ENCODE measurements at places on chromosomes 7 and 10.
A peak's percentile ranks its signal among the peaks of the same experiment; 100 is the strongest.

GRCh38 chr10:95441547-95441923 is 119.6 kb downstream of the SORBS1 start:
- no peak for DNase-seq

DNA sequence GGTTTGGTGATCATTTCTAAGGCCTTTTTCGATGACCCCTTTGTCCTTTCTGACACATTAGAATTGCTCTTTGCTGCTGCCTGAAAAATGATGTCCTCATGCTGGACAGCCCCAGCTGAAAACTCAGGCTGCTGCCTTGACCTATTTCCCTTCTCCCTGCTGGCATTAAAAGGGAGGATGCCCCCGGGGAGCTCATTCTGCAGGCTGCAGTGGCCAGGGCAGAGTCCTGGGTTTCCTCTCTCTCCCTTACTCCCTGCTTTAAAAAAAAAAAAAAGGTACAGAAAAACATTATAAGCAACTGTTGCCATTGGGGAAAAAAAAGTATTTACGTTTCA is 35.4 kb downstream of the LRRC4 start:
- DNase-seq = no peak

GRCh38 chr10:121598263-121599249 is at the start of gene FGFR2:
Gene FGFR2 (minus strand): TSS chr10:121598444. CDS start chr10:121593817, 4,627 bp downstream.
- peak; percentile 80 for DNase-seq

GRCh38 chr10:99612167-99612831 is 7.9 kb downstream of the SLC25A28 start:
- DNase-seq = peak; percentile 57

- peak; percentile 47 for DNase-seq
Observed at GRCh38 chr7:76372984-76373833, 14.4 kb upstream of the YWHAG start.

DNA sequence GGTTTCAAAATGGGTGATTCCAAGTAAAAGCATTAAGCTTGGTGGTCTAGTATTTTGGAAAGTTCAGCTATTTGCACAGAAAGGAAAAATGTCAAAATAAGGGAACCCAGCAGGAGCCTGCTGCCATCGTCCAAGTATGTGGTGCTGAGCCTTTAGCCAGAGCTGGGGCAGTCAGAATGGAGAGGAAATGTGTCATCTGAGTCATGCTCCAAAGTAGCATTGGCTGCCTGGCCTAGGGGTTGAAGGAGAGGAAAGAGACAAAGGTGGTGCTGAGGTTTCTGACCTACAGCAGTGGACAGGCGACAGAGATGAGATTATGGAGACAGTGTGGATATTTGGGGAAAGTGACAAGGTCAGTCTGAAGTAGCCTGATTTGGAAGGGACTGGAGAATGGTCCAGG is 103.9 kb downstream of the PLCE1 start:
- no peak for DNase-seq

GRCh38 chr10:88525371-88526069 is 57.6 kb downstream of the RNLS start:
- no peak for DNase-seq

GRCh38 chr7:91348711-91349110 is 84.5 kb downstream of the FZD1 start:
- DNase-seq = no peak

- no peak for DNase-seq
Observed at GRCh38 chr10:133334503-133335245, 2.0 kb downstream of the CALY start.

GRCh38 chr10:72274213-72274729 is 547 bp downstream of the DDIT4 start:
- DNase-seq = no peak

- no peak for DNase-seq
Observed at GRCh38 chr10:112763916-112764520, 186.0 kb upstream of the TCF7L2 start.

DNA sequence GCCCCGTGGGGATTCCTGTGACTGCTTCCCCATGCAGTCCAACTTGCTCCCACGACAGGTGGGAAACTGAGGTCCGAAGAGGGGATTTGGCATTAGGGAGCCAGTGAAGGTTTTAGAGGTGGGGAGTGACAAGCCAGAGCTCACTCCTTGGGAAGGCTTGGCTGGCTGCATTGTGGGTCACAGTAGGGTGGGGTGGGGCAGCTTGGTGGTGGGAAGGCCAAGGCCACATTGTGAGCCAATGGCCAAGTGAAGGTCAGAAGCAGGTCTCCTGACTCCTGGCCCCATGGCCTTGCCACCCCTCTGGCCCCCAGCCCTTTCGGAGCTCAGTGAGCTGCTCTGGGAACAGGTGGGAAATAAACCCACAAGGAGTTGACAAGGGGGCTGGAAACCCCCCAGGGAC is 2.5 kb downstream of the C10orf105 start:
- DNase-seq = no peak

DNA sequence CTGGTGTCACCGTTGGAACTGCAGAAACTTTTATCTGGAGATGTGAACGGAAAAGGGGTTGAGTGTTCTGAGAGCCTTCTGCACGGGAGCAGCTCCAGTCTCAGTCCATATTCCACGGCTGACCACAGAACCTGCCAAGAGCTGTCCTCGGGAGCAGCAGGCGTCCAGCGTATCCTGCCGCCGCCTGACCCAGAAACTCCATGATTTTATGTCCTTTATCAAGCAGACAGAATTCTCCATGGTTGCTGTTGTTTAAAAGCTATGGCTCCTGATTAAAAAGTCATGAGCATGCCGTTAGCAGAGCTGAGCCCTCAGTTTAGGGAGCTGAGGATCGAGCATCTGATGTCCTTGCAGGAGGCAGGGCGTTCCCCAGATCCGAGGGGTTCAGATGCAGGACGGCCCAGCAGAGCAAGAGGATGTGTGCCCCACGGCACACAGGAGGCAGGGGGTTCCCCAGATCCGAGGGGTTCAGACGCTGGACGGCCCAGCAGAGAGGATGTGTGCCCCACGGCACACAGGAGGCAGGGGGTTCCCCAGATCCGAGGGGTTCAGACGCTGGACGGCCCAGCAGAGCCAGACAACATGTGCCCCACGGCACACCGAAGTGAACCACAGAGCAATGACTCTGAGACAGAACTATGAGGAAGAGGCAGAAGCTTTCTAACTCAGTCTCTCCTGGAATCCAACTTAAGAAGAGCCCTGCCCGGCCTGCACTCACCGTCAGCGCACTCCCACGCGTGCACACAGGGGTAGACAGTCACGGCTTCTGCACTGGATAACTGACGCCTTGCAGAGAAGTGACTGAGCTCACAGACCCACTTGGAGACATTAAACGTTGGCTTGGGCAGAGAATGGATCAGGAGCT is 96.4 kb downstream of the WDR37 start:
- no peak for DNase-seq

DNA sequence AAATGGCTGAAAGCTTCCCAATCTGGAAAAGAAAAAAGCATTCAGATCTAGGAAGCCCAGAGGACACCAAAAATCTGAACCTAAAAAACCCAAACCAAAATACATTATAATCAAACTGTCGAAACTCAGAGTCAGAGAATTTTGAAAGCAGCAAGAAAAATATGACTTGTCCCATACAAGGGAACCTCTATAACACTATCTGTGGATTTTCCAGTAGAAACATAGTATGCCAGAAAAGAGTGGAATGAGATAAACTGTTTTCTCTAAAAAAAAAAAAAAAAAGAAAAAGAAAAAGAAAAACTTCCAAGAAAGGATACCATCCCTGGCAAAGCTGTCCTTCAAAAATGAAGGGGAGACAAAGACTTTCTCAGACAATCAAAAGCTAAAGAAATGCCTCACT is 179.0 kb downstream of the POM121L12 start:
- DNase-seq = no peak

DNA sequence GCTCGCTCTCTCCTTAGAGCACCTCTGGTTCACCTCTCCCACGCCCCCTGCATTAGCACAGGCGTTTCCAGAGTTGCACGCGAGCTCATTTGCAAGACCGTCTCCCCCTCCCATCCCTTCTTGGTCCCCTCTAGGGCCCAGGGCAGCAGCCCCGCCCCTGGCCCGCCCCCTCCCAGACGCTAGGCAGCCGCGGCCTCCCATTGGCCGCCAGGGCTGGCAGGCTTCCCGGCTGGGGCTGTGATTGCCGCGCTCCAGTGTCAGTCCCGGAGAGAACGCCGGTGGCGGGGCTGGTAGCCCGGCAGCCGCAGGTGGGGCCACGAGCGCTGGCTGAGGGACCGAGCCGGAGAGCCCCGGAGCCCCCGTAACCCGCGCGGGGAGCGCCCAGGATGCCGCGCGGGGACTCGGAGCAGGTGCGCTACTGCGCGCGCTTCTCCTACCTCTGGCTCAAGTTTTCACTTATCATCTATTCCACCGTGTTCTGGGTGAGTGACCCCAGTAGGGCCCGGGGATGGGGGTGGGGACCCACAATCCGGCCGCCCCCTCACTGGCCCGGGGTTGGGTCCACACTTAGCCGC is at the start of gene TSPAN15:
Gene TSPAN15 (plus strand): TSS at position 257 of the 575 bp plus-strand sequence. CDS start 130 bp downstream, at position 387.
- peak; percentile 94 for DNase-seq

DNA sequence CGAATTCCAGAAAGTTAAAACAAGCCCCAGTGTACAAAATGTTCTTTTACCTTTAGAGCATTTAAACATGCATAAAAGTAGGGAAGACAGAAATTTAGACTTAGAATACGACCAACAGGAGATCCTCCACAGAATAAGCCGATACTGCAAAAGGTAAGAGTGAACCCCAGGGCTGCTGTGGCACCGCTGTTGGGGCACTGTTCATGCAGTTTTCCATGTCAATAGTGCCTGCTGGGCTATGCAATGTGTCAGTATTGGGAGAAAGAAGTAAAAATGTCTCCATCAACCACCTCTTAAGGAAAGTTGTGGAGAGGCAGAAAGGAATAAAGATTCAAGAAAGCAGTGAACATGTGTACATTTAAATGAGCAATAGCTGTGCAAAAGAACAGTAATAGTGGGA is 326.5 kb upstream of the SEMA3C start:
- DNase-seq = no peak

DNA sequence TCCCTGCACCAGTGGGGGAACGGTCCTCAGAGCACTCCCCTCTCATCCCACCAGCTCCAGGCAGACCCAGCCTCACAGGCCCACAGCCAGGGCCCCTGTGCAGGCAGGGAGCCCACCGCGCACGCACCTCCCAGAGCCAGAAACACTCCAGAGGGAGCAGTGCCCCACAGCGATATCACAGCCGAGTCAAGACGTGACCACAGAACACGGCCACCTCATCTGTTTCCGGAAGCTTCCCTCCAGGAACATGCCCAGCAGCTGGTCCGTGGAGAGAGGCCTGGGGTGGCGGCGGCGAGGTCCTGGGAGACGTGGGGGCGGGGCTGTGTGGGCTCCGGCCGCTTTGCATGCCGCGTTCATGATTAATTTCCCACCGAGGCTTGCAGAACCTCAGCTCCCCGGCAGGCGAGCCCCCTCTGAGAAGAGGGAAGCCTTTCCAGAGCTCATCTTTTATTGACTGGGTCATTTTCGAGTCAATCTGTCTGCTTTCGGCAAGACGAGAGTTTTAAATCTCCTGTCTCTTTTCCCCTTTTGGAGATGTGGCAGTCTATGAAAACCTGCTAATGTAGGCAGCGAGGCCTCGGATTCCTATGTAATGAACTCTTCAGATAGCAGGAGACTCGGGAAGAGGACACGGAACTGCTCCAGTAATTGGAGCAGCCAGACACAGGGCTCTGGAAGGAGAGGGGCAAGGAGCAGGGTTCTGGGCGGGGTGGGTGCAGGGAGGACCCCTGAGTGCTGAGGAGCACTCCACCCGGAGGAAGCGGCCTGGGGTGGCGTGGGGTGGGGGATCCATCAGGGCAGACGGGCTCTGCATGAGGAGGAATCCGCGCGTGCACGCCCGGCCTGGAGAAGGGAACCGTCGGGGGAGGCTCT is 242.8 kb downstream of the ELFN1 start:
- no peak for DNase-seq

- DNase-seq = no peak
Observed at GRCh38 chr7:90958647-90959046, 305.6 kb upstream of the FZD1 start.

- DNase-seq = no peak
Observed at GRCh38 chr10:97411406-97411805, 10.3 kb upstream of the RRP12 start.

GRCh38 chr7:39587393-39587792 is 21.2 kb downstream of the YAE1 start:
- no peak for DNase-seq

GRCh38 chr10:48806342-48806741 is 121.7 kb downstream of the WDFY4 start:
- DNase-seq = no peak

- DNase-seq = peak; percentile 88
Observed at GRCh38 chr10:124719213-124719851, 24.8 kb downstream of the FAM53B start.

GRCh38 chr7:73721377-73721817 is 1.9 kb upstream of the STX1A start:
- DNase-seq = no peak

DNA sequence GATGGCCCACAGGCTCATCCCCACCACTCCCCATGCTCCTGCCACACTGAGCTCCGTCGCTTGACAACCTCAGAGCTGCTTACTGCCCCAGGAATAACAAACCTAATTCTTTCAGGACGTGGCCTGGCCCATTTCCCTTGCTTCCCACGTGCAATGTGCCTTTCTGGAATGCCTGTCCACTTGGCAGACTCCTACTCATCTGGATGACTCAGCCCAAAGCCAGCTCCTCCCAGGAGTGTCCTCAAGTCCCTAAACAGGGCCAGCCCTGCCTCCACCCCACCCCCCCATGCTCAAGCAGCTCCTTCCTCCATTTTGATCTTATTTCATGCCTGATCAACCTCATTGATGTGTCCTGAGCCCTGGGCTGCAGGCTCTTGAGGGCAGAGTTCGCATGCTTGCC is 164.9 kb upstream of the RNF32 start:
- no peak for DNase-seq

DNA sequence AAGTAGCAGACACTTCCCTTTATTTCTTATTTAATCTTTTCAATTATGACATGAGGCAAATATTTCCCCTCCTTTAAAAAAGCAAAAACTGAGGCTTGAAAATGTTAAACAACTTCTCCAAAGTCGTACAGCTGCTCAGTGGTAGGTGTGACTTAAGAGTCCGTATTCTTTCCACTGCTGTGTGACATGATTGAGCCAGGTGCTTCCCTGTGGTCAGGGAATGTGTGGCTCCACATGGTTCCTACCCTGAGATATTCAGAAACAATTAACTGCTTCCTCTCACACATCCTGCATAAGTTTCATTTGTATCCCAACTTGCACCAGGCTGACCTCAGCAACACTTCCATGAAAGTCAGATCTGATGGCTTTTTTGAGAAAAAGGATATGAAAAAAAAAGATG is 13.6 kb downstream of the OPALIN start:
- no peak for DNase-seq

GRCh38 chr10:9357471-9357870 is 1303.0 kb downstream of the GATA3 start:
- no peak for DNase-seq

DNA sequence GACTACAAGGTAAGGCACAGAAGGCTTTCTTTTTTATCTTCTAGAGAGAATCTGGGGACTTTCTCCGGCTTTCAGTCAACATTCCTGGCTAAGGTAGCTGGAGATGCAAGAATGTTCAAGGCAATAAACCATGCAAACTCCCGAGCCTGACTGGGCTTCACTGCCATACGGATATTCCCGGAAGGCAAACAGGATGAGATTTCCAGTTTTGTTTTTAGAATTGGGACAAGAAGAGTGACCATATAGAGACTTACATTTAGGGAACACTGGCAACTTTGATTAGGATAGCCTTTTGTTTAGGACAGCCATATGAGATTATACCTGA is 269 bp downstream of the CALD1 start:
- no peak for DNase-seq
